ENCODE measurements at places on chromosomes 13 and 19.

- no peak for DNase-seq
Measured at GRCh38 chr13:81388400-81388799, 1047.5 kb upstream of the SPRY2 start.

DNA sequence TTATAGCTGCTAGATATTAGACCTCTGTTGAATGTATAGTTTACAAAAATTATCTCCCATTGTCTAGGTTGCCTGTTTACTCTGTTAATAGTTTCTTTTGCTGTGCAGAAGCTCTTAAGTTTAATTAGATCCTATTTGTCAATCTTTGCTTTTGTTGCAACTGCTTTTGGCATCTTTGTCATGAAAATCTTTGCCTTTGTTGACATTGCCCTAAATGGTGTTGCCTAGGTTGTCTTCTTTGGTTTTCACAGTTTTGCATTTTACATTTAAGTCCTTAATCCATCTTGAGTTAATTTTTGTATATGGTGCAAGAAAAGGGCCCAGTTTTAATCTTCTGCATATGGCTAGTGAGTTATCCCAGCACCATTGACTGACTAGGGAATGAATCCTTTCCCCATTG is 331.1 kb downstream of the ITGBL1 start:
- DNase-seq: no peak

DNA sequence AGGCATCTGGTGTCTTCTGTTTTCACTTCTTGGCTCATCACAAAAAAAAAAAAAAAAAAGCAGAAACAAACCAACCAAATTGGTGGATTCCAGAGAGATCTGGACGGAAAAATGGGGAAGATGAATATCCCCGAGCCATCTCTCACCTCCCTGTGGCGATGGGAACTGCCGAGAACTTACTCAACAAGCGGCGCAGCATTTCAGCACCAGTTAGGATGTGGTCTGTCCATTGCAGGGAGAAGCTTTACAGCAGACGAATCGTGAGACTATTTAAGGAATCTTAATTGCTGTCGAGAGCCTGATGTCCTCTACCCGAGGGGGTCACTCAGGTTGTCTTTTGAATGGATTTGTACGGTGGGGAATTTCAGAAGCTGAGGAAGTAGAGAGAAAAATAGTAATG is 17.3 kb upstream of the KDM4B start:
- DNase-seq: no peak

- DNase-seq: no peak
Measured at GRCh38 chr13:22095794-22096193, 424.9 kb downstream of the FGF9 start.

GRCh38 chr13:44317752-44318151 is 55.9 kb upstream of the SERP2 start:
- DNase-seq: no peak

GRCh38 chr13:107057028-107057631 is 489.2 kb upstream of the ARGLU1 start:
- DNase-seq: no peak

GRCh38 chr13:90552702-90553101 is 794.8 kb upstream of the MIR17HG start:
- no peak for DNase-seq

- DNase-seq: no peak
Measured at GRCh38 chr19:41064974-41065569, 23.2 kb upstream of the CYP2A13 start.

GRCh38 chr13:29888306-29888705 is 37.9 kb upstream of the UBL3 start:
- no peak for DNase-seq

GRCh38 chr13:103431856-103432255 is 365.6 kb upstream of the SLC10A2 start:
- DNase-seq: no peak

GRCh38 chr19:19747357-19748220 is 14.7 kb upstream of the ZNF14 start:
- no peak for DNase-seq

DNA sequence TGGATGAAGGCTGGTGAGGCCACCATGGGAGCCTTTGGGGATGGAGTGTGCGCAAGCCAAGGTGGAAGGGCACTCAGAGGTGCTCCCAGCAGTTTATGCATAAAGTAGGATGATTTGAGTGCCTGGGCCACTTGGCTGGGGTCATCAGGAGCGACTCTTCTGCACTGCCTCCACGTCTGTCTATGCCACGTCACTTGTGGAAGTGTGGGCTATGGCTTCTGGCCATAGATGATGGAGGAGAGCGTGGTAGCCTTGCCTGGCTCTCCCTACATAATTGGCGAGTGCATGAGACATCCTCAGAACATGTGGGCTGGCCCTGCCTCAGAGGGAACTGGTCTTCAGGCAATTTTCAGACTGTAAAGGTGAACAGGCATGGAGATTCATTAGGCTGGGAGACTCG is 182.9 kb downstream of the TEX29 start:
- no peak for DNase-seq

- no peak for DNase-seq
Measured at GRCh38 chr19:52943134-52943883, 19.4 kb downstream of the ZNF816 start.

DNA sequence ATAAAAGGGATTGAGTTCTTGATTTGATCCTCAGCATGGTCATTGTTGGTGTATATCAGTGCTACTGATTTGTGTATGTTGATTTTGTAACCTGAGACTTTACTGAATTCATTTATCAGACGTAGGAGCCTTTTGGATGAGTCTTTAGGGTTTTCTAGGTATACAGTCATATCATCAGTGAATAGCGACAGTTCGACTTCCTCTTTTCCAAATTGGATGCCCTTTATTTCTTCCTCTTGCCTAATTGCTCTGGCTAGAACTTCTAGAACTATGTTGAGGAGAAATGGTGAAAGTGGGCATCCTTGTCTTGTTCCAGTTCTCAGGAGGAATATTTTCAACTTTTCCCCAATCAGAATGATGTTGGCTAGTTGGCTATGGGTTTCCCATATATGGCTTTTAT is 27.0 kb downstream of the POMP start:
- no peak for DNase-seq

DNA sequence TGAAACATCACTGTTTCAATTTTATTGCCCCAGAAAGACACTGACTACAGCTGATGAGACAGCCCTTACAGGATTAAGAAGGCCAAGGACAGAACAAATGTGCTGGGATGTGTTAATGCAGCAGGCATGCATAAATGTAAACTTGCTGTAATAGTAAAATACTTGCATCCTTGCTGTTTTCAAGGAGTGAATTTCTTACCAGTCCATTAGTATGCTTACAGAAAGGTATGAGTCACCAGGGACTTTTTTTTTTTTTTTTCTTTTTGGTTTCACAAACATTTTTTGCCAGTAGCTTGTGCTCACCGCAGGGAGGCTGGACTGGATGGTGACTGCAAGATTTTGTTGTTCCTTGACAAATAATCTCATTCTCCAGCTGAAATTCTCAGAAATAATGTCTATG is 55.1 kb downstream of the GPR180 start:
- DNase-seq: no peak

- DNase-seq: no peak
Measured at GRCh38 chr19:13095934-13096927, 6.4 kb downstream of the LYL1 start.

DNA sequence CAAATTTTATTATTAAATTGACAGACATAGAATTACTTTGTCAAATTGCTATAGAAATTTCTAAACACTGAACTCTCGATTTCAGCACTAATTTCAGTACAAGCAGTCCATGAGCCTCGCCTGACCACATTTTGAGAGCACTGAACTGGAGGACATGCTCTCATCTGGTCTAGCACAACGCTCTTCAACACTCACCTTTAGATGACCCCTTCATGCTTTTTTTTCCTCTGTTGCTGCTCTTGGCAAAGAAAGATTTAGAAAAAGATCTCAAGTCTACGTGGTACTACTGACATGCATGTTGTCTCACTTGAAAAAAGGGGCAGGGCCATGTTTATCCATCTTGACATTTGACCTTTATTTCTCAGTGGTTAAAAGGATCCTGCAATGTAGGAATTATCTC is 981.5 kb downstream of the DIAPH3 start:
- DNase-seq: no peak

DNA sequence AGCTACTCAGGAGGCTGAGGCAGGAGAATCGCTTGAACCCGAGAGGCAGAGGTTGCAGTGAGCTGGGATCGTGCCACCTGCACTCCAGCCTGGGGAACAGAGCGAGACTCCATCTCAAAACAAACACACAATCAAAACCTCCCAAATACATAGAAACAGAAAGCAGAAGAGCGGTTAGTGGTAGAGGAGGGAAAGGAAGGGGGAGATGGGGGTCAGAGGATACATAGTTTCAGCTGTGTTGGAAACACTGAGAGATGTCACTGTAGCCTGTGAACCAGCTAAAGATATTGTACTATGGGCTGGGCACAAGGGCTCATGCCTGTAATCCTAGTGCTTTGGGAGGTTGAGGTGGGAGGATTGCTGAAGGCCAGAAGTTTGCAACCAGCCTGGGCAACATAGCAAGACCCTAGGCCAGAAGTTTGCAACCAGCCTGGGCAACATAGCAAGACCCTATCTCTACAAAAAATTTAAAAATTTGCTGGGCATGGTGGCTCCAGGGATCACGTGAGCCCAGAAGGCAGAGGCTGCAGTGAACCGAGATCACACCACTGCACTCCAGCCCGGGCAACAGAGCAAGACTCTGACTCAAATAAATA is 49.9 kb downstream of the GNG7 start:
- no peak for DNase-seq

DNA sequence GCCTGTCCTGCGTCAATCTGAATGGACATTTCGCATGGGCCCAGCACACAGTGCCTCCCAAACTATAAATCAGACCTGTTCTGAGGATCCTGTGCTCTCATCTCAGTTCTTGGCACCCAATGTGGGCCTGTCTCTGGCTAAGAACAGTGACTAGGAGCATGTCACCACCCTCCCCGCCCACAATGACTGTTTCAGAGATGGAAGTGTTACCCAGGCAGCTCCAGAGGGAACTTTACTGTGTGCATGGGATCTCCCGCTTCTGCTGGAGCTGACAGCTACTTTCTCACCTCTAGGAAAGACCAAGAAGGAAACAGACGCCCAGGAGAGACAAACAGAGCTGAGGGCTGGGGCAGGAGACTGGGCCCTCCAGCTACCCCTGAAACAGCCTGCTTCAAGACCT is 45.0 kb downstream of the KCTD15 start:
- DNase-seq: no peak

- no peak for DNase-seq
Measured at GRCh38 chr19:13732337-13732736, 32.0 kb upstream of the MRI1 start.

DNA sequence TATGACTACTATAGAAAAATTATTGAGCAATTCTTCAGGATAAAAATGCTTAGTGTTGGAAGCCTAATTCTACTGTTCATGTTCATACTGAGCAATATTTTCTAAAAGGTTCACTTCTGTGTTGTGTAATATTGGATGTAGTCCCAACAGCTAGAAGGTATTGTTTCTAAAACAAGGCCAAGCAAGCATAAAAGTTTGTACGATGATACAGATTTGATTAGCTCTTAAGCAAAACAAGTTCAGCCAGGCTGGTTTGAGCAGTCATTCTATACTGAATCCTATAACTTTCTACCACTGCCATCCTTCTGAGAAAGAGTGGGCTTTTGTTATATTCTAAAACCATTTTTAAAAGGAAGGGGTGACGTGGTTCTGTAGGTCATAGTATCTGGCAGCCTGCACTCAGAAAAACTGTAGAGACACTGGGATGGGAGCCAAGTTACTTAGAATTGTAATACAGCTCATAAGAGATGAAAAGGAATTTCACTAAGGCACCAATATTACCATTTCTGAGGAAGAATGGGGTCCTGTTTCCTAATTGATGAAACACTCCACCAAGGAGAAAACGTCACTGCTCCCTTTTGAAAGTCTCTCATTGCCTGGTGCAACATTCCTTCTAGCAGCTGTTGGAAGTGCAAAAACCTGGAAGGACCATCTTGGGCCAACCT is 275.0 kb upstream of the DACH1 start:
- no peak for DNase-seq

GRCh38 chr13:111573801-111574200 is 253.4 kb downstream of the TEX29 start:
- no peak for DNase-seq

- no peak for DNase-seq
Measured at GRCh38 chr13:20400774-20401173, 124.9 kb downstream of the CRYL1 start.

- DNase-seq: no peak
Measured at GRCh38 chr13:51067210-51067701, 43.8 kb downstream of the C13orf42 start.

DNA sequence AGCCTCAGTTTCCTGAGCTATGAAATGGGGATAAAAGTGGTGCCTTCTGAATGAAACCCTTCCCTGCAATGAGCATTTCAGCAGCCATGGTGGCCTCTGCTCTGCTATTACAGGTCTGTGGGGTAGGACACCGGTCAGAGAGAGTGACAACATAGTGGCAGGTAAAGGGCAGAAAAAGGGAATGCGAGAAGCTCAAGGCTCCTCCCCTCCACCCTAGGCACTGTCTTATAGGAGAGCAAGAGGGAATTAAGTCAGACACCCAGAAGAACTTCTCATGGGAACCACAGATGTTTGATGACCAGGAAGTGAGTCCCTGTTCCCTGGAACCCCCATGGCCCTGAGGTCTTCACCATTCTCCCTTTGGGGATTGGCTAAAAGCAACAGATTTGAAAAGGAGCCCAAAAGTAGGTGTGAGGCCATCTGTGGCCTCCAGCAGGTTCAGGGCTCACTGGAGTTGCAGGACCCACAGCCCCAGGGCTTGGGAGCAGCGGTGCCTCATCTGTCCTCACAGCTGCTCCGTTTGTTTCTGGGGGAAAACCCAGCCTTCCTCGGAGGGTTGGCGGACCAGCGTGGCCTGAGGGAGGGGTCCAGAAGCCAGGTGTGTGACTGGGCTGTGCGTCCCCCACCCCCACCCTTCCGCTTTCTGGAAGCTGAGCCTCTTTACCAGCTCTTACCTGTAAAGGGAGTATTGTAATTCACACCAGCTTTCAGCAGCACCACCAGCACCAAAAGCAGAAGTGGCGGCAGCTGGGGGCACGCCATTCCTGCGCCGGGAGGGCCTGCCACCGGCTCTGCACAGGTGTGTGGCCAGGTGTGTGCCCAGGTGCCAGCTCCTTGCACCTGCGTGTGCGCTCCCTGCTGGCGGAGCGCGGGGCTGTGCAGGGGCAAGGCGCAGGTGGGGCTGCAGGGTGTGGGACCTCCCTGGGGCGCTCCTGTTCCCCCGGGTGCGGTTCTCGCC is 19.4 kb downstream of the IQCN start:
- DNase-seq: no peak

- peak; percentile 18 for DNase-seq
Measured at GRCh38 chr19:45075301-45076028, 813 bp downstream of the ZNF296 start.

- DNase-seq: no peak
Measured at GRCh38 chr19:32928806-32929205, 43.0 kb downstream of the CEP89 start.

GRCh38 chr19:30778061-30778460 is 405.9 kb downstream of the ZNF536 start:
- DNase-seq: no peak

- no peak for DNase-seq
Measured at GRCh38 chr13:33799950-33800592, 17.9 kb upstream of the RFC3 start.

GRCh38 chr13:75830842-75831241 is 194.7 kb downstream of the LMO7 start:
- DNase-seq: no peak
